ENCODE measurements at places on chromosomes 4 and X.

GRCh38 chr4:38752941-38753806, 29.6 kb downstream of the TLR10 start:
- DNase-seq: no peak

DNA sequence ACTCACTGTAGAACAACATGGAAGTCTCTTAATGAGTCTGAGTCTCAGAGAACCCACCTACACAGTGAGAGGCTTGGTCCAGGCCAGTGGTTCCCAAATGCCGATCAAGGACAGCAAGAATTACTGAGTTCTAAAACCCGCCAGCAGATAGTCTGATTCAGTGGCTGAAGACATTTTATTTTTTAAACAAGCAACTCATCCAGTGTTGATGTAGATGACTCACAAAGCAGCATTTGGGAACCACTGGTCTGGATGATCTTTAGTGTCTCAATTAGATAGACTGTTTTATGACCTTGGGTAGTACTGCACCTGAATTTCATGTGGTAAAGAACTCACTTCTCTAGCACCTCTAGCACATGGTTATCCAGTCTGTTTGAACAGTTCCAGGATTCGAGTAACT, 193.6 kb downstream of the FBXW7 start:
- no peak for DNase-seq

DNA sequence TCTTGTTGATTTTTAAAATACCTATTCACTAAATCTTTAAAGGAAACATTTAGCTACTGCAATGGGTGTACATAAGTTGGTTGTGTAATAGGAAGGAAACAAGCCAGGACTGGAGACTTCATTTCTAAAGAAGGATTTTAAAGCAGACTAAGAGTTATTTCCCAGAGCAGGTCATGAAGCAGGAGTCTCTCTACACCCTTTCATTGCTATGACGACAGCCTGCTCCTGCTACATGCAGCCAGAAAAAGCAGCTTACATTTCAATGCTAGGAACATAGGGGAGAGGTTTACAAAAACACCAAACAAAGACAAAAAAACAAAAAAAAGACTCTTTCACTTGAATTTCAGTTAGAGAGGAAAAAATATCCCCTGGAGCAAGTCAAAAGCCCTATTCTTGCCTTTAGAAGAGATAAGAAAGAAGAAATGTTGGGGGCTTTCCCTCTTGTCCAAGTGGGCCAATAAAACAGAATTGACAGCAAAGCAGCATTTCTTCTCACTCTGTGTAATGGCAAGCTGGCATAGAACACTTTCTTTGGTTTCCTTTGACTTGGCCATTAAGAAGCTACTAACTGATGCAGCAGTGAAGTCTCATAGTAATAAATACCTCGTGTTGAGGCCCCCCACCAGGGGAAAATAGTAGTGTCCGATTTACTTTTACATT, 3.4 kb downstream of the SPARCL1 start:
- no peak for DNase-seq

GRCh38 chr4:31146366-31146765, 426.2 kb downstream of the PCDH7 start:
- DNase-seq: no peak

- DNase-seq: no peak
Observed at GRCh38 chr4:55753856-55754255, 65.7 kb upstream of the EXOC1L start.

- DNase-seq: no peak
Observed at GRCh38 chrX:10618961-10619360, 1.4 kb downstream of the MID1 start.

DNA sequence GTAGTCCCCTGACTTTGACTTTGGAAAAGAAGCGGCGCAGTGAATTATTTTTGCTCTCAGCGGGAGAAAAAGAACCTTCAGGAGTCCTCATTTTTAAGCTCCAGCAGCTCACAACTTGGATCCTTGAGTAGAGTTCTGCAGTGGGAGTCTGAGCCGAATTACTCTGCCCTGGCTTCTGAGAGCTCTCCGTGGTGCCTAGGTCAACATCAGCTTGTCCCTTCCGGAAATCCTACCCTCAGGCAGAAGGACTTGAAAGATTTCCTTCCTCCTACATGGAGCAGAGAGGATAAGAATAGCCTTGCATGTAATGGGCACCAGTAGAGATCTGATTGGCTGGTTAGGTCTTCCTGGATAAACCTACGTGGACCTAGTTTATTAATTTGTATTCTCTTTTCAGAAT, 549.7 kb upstream of the TENM3 start:
- DNase-seq: no peak

GRCh38 chrX:100673397-100673953, 29.5 kb downstream of the SRPX2 start:
- DNase-seq: no peak

DNA sequence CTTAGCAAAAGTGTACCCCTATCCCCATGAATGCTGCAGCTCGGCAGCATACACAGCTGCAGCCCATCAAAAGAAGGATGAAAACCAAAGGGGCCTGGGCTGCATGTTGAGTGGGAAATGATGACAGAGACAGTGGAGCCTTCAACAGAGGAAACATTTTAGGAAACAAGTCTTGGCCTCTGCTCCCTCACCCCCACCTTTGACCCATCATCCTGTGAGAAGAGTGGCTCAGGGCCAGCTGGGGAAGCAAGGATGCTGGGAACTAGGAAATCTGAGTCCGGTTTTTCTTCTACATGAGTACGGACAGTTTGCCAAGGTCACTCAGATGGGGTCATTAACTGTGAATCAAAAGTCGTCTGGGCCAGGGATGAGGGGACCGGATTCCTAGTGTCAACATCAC, 37.2 kb downstream of the IDS start:
- DNase-seq: no peak

DNA sequence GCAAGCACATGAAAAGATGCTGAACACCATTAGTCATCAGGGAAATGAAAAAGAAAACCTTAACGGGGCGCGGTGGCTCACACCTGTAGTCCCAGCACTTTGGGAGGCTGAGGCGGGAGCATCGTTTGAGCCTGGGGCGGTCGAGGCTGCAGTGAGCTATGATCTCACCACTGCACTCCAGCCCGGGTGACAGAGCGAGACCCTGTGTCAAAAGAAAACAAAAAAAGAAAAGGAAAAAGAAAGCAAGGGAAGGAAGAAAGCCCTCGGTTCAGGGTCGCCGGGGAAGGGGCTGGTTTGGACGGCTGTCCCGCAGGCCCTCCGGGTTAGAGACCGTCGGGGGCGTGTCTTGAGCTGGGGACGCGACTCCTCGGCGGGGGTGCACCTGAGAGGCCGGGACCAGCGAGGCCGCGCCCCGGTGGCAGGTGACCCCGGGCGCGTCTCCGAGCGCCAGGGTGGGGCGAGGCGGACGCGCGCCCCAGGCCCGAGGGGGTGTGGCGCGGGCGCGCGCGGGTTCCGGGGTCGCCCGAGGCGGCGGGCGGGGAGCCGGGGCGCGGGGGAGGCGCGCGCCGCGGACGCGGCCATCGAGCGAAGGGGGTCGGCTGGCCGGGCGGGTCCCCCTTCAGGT, 478 bp upstream of the PLXNA3 start:
- peak; percentile 74 for DNase-seq

DNA sequence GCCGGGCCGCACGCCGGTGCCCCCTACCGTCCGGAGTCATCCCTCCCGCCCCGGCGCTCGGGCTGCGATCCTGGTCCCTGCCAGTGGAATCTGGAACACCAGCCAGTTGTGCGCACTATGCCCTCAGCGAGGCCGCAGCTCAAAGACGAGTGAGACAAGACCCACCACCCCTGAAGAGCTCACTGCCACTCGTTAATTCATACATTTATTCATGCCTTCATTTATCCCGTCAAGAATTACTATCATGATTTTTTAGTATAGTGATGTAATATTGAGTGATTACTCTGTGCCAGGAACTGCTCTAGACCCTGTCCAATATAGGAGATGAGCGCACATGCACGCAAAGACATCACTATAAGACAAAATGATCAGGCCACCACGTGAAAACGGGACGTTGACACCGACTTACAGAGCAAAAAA, 247 bp upstream of the PPA2 start:
- no peak for DNase-seq

- no peak for DNase-seq
Observed at GRCh38 chrX:35101901-35102300, 159.3 kb downstream of the FAM47B start.

DNA sequence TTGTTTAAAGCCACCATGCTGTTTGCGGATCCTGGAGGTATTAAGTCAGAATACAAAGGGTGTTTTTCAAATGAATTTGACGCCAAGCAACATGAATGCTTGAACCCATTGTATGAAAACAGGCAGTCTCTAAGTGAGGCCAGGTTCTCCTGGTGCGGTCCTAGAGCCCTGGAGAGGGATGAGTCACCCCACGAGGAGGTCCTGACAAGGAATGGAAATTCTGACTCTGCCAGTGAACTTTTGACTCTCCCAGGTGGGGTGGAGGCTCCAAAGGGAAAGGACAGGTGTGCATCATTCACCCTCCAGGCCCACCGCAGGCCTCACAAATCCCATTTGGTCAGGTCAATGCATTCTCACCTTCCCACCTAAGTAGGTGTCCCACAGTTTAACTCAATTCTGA, 1.5 kb downstream of the TRIM2 start:
- no peak for DNase-seq

- DNase-seq: no peak
Observed at GRCh38 chr4:182604161-182604622, 313.0 kb downstream of the DCTD start.

DNA sequence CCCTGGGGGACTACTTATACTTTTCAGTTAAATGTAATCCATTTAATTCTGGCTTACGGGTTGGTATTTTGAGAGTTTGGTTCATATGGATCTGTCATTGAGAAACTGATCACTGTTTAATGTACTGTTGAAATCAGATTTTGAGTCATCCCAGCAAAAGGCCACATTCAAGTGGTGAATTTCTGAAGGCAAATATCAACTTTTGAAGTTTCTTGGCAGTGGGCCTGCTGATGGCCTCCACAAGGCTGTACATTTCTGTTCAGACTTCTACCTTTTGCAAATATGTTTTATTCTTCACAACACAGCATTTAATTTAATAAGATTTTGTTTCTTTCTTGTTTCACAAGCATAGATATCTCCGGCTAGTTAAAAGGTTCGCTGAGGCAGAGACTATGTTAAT, 138.7 kb downstream of the PDGFC start:
- DNase-seq: no peak

- DNase-seq: peak; percentile 85
Observed at GRCh38 chr4:2811830-2812611, 19.1 kb downstream of the SH3BP2 start.

- DNase-seq: no peak
Observed at GRCh38 chr4:46329118-46329976, 60.6 kb downstream of the GABRA2 start.

DNA sequence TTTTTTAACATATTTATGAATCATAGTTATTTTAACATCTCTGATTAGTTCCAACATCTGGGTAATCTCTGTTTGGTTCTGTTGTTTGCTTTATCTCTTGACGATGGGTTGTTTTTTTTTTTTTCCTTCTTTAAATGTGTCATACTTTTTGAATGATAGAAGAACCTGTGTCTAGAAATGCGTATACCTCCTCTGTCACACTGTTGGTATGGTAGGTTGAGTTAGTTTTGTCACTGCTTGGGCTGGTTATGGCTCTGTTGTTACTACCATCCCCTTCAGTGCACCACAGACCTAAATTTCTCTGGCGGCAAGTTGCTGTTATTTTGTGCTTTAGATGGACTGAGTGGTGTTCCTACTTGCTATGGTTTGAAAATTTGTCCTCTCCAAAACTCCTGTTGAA, 16.8 kb downstream of the STIM2 start:
- DNase-seq: no peak

- DNase-seq: no peak
Observed at GRCh38 chr4:62656006-62656405, 1455.9 kb downstream of the ADGRL3 start.

- DNase-seq: no peak
Observed at GRCh38 chr4:59666645-59667044, 1533.5 kb upstream of the ADGRL3 start.

DNA sequence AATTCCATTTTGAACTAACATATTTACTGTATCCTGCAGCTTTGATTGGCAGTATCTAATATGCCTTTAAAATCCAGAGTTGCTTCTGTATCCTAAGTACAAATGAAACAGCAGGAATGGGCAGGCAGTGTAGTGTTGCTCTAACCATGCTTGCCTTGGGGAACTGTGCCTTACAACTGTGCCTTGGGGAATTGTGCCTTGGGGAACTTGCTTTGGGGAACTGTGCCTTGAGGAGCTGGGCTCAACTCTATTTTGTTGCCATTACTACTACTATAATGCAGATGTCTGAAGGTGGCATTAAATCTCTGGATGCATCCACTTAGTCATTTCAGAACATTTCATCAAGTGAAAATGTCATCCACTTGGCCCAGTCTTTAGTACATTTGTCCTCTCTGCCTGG, 6.9 kb downstream of the CXCL3 start:
- no peak for DNase-seq

- DNase-seq: no peak
Observed at GRCh38 chr4:55020131-55020530, 105.3 kb downstream of the KDR start.

GRCh38 chr4:1712216-1713002, at the start of gene SLBP:
SLBP (minus strand) TSS chr4:1712319; CDS start chr4:1712188, 131 bp downstream.
- peak; percentile 100 for DNase-seq

- no peak for DNase-seq
Observed at GRCh38 chr4:88975958-88976774, 80.8 kb downstream of the FAM13A start.

GRCh38 chr4:173415885-173416653, 17.2 kb upstream of the SCRG1 start:
- no peak for DNase-seq

DNA sequence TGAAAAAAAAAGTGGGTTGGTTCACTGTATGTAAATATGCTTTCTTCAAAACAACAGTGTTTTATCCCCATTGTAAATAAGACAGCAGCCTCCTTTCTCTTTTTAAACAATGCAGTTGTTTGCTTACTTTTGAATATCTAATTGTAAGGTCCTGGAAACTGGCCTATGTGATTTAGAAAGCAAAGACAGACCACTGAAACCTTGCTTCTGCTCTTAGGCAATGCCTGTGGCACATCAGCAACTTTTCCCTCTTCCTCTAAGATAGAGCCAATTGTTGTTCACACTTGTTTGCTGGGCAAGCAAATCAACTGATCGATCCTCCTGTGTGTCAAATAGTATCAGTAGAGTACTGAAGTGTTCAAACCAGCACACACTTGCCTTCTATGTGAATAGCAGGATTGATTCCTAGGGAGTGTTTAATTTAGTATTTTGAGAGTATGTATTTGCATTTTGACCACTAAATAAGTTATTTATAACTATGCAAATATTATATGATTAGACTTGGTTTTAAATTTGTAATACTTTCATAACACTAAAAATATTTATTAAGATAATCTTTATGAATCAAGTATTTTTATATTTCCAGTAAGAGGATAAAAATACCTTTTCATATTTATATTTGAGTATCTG, 55.4 kb upstream of the GRPR start:
- DNase-seq: peak; percentile 22

GRCh38 chrX:66009231-66009845, 30.5 kb downstream of the VSIG4 start:
- DNase-seq: no peak

DNA sequence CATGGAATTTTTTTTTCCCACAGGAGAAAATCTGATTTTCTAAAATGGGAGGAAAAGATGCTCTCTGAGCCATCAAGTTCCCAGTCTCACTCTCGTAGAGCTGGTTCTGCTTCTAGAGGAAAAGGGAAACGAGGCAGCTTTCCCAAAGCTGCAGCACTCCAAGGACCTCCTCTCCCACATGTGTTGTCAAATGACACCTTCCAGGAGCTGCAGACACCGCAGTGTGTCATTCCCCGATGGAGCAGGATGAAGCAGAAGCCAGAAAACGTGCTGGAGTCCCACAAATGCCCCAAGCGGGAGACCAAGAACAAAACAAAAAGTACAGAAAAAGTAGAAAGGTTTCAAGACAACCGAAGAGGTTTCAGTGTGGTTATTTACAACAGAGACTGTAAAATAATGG, 348.1 kb downstream of the ARHGAP10 start:
- no peak for DNase-seq

GRCh38 chr4:138727731-138728130, 287.9 kb upstream of the NOCT start:
- DNase-seq: no peak

Measured in GM06990 (cell line).